ENCODE measurements at places on chromosomes 3 and 15.

DNA sequence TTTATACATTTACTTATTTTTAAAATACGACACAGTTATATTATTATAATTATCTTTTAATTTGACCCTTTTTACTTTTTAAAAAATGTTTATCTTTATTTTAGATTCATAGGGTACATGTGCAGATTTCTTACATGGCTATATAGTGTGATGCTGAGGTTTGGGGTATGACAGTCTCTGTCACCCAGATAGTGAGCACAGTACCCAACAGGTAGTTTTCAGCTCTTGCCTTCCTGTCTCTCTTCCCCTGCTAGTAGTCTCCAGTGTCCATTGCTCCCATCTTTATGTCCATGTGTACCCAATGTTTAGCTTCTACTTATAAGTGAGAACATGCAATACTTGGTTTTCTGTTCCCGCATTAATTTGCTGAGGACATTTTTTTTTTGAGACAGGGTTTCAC, 21.8 kb upstream of the KCNMB2 start:
- H3K4me1 ChIP-seq = no peaks in the 10 kb centered on the region
- H3K4me3 ChIP-seq = no peak overlapping the region
- no peak overlapping the region for H3K27ac ChIP-seq
- no peak for DNase-seq
- H3K36me3 ChIP-seq = no peaks in the 10 kb centered on the region

GRCh38 chr3:159807137-159808040, 181.2 kb upstream of the IL12A start:
- DNase-seq = no peak
- H3K36me3 ChIP-seq = no peaks in the 10 kb centered on the region
- no peaks in the 10 kb centered on the region for H3K27me3 ChIP-seq
- H3K4me3 ChIP-seq = no peak overlapping the region
- no peak overlapping the region for H3K27ac ChIP-seq
- H3K4me1 ChIP-seq = peaks cover 9% of the 10 kb centered on the region

- no peaks in the 10 kb centered on the region for H3K27me3 ChIP-seq
- no peak overlapping the region for H3K27ac ChIP-seq
- H3K4me1 ChIP-seq = no peaks in the 10 kb centered on the region
- H3K36me3 ChIP-seq = no peaks in the 10 kb centered on the region
- no peak for DNase-seq
- no peak overlapping the region for H3K4me3 ChIP-seq
Measured at GRCh38 chr15:73258271-73259108, 110.3 kb downstream of the HCN4 start.

DNA sequence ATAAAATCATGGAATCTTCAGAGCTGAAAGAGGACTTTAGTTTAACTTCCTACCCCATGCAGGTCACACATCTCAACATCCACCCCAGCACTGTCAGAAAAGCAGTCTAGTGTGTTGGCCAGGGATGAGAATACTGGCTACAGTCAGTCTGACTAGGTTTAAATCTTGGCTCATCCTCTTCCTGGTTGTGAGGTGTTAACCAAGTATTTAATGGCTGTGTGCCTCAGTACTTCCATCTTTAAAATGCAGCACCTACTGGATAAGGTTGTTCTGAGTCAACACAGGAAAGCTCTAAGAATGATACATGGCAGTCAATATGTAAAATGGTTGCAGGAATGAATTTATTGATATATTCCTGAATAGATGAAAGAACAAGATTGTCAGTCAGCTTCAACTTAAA, 3.1 kb downstream of the CFAP44 start:
- no peaks in the 10 kb centered on the region for H3K36me3 ChIP-seq
- DNase-seq = no peak
- no peaks in the 10 kb centered on the region for H3K4me1 ChIP-seq
- no peaks in the 10 kb centered on the region for H3K27me3 ChIP-seq
- no peak overlapping the region for H3K4me3 ChIP-seq

DNA sequence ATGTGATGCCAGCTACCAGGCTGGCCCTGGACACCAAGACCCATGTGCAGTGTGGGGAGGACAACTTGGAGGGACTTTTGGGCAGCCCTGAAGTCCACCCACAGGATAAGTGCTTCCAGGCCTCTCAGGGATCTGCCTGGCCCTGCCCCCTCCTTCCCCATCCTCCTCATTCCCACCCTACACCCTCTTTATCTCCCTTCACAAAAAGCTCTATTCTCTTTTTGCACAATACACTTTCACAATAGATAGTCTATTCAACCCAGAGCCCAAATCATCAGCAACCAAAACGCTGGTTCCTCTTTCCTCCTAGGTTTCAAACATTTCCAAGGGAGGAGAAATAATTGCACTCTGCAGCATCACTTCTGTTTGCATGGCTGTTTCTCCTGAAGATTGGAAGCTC, 7.8 kb upstream of the ZNF710 start:
- no peak overlapping the region for H3K4me3 ChIP-seq
- DNase-seq = no peak
- H3K36me3 ChIP-seq = no peaks in the 10 kb centered on the region
- no peaks in the 10 kb centered on the region for H3K4me1 ChIP-seq
- H3K27me3 ChIP-seq = no peaks in the 10 kb centered on the region

DNA sequence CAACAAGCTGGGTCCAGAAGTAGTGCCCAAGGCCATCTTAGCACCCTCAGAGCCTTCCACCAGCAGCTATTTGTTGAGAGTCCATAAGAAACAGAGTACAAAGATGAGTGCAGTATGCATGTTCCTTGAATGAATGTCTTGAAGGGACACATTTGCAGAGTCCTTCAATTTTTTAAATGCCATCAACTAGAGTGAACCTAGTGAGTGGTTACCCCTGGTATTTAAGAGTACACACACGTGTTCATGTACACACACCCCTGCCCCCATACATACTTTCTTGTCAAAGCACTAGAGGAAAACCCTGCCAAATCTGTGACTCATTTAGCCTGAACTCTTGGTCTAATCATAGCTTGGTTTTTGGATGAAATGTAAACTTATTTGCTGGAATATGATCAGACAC, 84.5 kb upstream of the GALNT15 start:
- no peak overlapping the region for H3K27ac ChIP-seq
- H3K27me3 ChIP-seq = no peaks in the 10 kb centered on the region
- DNase-seq = no peak
- no peaks in the 10 kb centered on the region for H3K36me3 ChIP-seq
- no peaks in the 10 kb centered on the region for H3K4me1 ChIP-seq

DNA sequence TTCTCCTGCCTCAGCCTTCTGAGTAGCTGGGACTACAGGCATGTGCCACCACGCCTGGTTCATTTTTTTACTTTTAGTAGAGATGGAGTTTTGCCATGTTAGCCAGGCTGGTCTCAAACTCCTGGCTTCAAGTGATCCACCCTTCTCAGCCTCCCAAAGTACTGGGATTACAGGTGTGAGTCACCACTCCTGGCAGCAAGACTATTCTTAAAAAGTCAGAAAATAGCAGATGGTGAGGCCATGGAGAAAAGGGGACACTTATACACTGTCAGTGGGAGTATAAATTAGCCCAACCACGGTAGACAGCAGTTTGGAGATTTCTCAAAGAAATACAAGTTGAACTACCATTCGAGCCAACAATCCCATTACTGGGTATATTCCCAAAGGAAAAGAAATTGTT, 603.3 kb upstream of the TBL1XR1 start:
- DNase-seq = no peak
- H3K27ac ChIP-seq = no peak overlapping the region
- no peaks in the 10 kb centered on the region for H3K36me3 ChIP-seq
- H3K27me3 ChIP-seq = peaks cover 7% of the 10 kb centered on the region

DNA sequence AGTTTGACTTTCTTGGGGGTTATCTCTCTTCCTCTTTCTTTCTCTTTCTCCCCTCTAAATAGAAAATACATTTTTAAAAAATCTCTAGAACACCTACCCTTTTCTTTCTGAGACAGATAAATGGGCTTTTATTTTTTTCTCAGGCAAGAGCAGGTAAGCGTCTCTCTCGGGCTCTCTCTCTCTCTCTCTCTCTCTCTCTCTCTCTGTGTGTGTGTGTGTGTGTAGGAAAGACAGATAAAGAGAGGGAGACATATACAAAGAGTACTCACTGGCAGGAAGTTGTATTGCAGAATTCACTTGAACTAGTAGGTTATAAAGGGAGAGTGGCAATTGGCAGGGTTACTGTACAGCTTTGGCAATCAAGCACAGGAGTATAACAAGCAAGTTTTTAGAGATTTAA, 118.1 kb upstream of the LSAMP start:
- H3K27ac ChIP-seq = no peak overlapping the region
- H3K36me3 ChIP-seq = no peaks in the 10 kb centered on the region
- no peaks in the 10 kb centered on the region for H3K4me1 ChIP-seq
- H3K27me3 ChIP-seq = no peaks in the 10 kb centered on the region
- DNase-seq = no peak
- H3K4me3 ChIP-seq = no peak overlapping the region

GRCh38 chr3:64270142-64270865, 45.0 kb upstream of the PRICKLE2 start:
- no peak overlapping the region for H3K27ac ChIP-seq
- no peak overlapping the region for H3K4me3 ChIP-seq
- no peaks in the 10 kb centered on the region for H3K27me3 ChIP-seq
- H3K4me1 ChIP-seq = peaks cover 19% of the 10 kb centered on the region

GRCh38 chr3:96843505-96844203, 29.3 kb downstream of the EPHA6 start:
- DNase-seq = no peak
- H3K4me1 ChIP-seq = no peaks in the 10 kb centered on the region
- H3K27ac ChIP-seq = no peak overlapping the region

- H3K4me3 ChIP-seq = no peak overlapping the region
- no peaks in the 10 kb centered on the region for H3K36me3 ChIP-seq
- no peaks in the 10 kb centered on the region for H3K27me3 ChIP-seq
- no peaks in the 10 kb centered on the region for H3K4me1 ChIP-seq
- DNase-seq = no peak
- H3K27ac ChIP-seq = no peak overlapping the region
Measured at GRCh38 chr3:37800022-37800551, 61.6 kb upstream of the CTDSPL start.

DNA sequence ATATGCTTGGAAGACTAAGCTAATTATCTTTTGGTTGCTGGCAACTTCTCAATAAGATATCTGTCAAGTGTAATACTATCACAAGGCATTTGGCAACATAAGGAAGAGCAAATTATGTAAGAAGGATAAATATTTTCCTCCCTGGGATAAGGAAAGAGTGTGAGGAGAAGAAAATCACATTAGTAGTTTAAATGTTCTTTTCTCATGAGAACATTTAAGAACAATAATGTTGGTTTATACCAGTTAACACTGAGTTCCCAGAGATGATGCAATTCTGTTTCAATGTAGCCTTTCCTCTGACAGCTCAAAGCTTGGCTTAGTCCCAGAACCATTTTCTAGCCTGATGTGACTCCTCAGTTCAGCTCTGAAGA, 66.1 kb upstream of the NPHP3 start:
- no peaks in the 10 kb centered on the region for H3K36me3 ChIP-seq
- DNase-seq = no peak
- H3K27ac ChIP-seq = no peak overlapping the region
- no peaks in the 10 kb centered on the region for H3K27me3 ChIP-seq

- no peak overlapping the region for H3K4me3 ChIP-seq
- no peaks in the 10 kb centered on the region for H3K4me1 ChIP-seq
- no peak for DNase-seq
- H3K36me3 ChIP-seq = no peaks in the 10 kb centered on the region
Measured at GRCh38 chr3:10289787-10290355, 2.9 kb downstream of the GHRL start.

GRCh38 chr3:62837145-62837787, 38.0 kb downstream of the CADPS start:
- H3K36me3 ChIP-seq = no peaks in the 10 kb centered on the region
- no peak overlapping the region for H3K27ac ChIP-seq
- no peaks in the 10 kb centered on the region for H3K27me3 ChIP-seq
- H3K4me1 ChIP-seq = peaks cover 18% of the 10 kb centered on the region

GRCh38 chr3:146692254-146692653, 87.1 kb upstream of the PLSCR5 start:
- H3K4me3 ChIP-seq = no peak overlapping the region
- no peaks in the 10 kb centered on the region for H3K4me1 ChIP-seq
- DNase-seq = no peak
- no peak overlapping the region for H3K27ac ChIP-seq

DNA sequence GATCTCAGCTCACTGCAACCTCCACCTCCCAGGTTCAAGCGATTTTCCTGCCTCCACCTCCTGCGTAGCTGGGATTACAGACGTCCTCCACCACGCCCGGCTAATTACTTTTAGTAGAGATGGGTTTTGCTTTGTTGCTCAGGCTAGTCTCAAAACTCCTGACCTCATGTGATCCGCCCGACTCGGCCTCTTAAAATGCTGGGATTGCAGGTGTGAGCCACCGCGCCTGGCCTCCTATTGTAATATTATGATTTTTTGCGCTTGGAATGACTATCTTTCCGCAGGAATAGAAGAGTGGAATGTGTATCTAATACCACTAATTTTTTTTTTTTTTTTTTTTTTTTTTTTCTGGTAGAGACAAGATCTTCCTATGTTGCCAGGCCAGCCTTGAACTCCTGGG, 1.8 kb downstream of the ARL8B start:
- H3K4me3 ChIP-seq = no peak overlapping the region
- H3K27me3 ChIP-seq = no peaks in the 10 kb centered on the region
- H3K36me3 ChIP-seq = no peaks in the 10 kb centered on the region
- H3K4me1 ChIP-seq = peaks cover 8% of the 10 kb centered on the region
- DNase-seq = no peak
